ENCODE measurements at places on chromosomes 11 and 22.

DNA sequence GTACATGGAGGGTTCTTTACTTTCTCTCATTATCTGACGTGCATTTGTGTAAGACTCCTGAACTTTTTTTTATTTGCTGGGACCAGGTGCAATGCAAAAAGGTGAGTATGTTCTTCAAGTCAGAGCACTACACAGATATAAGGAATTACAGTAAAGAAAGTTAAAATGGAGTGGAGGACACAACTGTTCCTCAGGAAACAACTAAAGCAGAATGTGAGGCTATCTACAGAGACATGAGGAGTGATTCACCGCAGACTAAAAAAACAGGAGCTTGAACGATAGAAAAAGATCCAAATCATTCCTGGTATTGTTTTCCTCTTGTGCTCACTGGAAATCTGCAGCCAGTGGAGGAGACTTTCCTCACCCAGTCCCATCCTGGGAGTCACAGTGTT, 106.2 kb downstream of the ABTB2 start:
- DNase-seq, result no peak

DNA sequence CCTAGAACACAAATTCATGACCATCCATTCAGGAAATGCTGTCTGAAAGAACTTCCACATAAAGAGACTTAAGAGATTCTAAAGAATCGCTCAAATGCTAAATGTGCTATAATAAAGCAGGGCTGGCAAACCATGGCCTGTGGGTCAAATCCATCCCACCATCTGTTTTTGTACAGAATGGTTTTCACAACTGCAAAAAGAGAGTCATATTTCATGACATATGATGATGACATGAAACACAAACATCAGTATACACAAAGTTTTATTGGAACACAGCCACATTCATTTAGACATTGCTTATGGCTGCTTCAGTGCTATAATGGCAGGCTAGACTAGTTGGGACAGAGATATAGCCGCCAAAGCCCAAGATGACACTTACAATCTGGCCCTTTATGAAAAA, 85.1 kb downstream of the RRAS2 start:
- DNase-seq, result no peak

GRCh38 chr11:66967670-66968425, 7.3 kb upstream of the C11orf86 start:
- DNase-seq, result no peak

DNA sequence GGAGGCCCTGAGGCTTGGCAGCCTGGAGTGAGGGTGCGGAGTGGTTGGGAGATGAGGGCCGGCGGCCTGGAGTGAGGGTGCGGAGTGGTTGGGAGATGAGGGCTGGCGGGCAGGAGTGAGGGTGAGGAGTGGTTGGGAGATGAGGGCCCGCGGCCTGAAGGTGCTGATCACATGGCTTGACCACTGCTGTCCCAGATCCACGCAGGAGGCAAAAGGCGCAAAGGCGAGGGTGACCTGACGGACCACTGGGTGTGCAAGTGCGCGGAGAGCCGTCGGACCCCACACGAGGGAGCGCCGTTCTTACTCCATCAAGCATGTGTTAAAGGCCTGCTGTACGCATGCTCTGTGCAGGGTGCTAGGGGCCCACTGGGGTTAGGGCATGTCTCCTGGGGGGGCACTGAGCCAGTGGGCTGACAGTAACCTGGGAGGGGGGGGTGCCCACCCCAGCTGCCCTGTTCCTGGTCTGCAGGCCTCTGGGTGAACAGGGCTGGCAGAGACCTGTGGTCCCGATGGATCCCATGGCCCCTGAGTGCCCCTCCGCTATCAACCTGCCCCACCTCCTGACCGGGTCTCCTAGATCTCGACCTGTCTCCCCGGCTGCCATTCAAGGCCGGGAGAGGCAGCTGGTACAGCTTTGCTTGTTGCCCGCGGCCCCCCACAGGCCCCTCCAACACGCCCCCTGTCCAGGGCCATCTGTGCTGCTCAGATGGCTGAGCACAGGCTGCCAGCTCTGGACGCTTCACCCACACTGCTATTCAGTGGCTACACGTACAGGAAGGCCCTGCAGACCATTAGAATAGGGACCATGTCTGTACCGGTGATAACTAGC, 21.1 kb downstream of the MRGPRD start:
- no peak for DNase-seq

GRCh38 chr11:107562647-107563208, 2.8 kb downstream of the ALKBH8 start:
- DNase-seq, result no peak

DNA sequence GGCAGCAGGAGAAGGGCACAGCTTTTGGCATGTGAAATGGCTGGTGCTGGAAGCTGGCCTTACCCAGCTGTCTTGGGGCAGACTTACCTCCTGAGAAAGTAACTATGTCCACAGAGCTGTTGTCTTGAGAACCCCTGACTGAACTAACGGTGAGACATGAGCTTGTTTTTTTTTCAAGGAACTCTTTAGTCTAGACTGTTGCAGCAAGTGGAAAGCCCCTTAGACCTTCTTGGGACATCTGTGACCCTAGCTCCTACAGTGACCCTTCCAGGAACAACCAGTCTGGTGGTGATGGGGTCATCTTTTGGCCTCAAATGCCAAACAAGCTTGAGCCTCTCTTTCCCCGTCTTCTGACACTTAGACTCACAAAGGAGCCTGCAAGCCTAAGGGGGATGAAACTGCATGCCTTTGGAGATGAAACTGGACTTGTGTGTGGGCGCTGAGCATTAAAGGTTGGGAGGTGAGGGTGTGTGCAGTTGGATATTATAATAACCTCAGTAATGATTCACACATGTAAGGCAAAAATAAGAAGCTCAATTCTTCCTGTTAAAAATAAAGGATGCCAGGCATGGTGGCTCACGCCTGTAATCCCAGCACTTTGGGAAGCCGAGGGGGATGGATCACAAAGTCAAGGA, 35.4 kb downstream of the SDHD start:
- no peak for DNase-seq

DNA sequence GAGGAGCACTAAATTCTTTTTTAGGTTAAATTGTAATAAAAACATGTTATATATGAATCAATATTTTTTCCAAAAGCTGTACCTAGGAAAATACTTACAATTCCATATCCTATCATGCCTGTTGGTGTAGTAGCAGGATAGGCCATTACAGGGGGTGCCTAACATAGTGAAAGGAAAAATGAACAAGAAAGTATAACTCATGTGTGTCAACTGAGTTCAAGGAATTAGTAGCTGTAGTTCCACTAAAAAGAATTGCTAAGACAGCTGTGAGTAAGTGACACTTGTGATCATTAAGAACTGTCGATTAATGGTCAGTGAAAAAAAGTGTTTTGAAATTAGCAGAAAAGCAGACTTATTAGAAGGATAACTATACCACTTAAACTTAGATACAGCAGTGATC, 92.4 kb downstream of the PICALM start:
- no peak for DNase-seq

DNA sequence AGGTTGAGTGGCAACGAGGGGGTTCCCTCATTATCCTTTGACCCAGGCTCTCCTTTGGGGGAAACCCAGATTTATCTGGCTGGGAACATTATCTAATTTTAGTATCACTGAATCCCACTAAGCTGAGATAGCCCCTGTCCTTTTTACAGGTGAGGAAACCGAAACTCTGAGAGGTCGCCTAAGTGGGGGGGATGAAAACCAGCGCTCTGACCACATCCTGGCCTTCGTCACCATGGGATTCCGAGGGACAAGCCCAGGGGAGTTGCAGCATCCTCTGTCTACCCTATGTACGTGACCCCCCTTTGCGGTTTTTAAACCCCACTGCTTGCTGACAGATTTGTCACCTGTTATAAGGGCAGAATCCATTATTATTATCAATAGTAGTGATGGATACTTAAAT, 61.0 kb downstream of the ISX start:
- no peak for DNase-seq
